ENCODE measurements at places on chromosomes 1 and 21.

DNA sequence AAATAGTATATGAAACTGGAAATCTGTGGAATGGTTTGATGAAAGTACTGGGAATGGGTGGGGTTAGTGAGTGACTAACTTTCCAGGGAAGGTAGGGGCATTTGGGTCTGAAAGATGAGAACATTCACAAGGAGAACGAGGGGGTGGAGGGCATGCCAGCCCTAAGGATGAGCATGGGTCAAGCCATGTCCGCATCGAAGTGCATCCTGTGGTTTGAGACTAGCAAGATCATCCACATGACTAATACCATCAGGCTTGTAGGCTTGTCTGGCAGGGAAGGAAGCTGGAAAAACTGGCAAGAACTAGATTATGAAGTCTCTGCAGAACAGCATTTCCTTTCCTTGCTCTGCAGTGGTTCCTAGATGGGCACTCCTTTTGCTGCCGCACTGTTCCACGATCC lies 70.4 kb upstream of the UBE2U start:
- DNase-seq: no peak

DNA sequence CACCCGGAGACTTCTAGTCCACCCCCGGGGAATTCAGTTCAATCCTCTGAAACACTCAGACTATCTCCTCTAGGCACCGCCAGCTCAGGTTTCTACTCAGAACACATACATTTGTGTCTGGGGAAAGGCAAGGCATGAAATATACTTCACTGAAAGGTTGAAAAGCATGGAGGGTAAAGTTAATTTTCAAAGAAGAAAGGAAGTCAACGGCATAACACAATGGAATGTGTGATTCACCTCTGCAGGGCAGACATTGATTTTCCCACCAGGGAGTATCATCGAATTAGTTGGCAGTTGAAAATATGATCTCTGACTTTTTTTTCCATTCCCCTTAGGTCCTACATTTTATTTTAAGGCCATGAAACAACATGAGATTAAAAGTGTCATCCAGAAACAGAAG lies 669.4 kb downstream of the SMYD3 start:
- no peak for DNase-seq

- no peak for DNase-seq
These were observed 17.1 kb downstream of the RC3H1 start for GRCh38 chr1:174005032-174005431.

DNA sequence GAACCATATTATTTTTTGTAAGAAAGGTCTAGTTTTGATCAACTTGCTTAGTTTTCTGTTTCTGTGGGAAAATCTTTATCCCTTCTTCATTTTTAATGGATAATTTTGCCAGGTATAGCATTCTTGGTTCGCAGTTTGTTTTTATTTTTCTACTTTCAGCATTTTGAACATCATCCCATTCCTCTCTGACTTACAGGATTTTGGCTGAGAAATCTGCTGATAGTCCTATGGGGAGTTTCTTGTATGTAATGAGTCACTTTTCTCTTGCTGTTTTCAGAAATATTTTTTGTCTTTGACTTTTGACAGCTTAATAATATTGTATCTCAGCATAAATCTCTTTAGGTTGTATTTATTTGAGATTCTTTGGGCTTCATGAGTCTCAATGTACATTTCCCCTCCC lies 389.1 kb downstream of the PBX1 start:
- no peak for DNase-seq

- no peak for DNase-seq
These were observed 87.4 kb upstream of the C1orf21 start for GRCh38 chr1:184299406-184299790.

GRCh38 chr1:14094611-14095400 lies 394.8 kb downstream of the PRDM2 start:
- no peak for DNase-seq

- no peak for DNase-seq
These were observed 147.3 kb downstream of the KAZN start for GRCh38 chr1:14745789-14746188.

- DNase-seq: no peak
These were observed 302.3 kb downstream of the BRINP3 start for GRCh38 chr1:190175320-190175719.

DNA sequence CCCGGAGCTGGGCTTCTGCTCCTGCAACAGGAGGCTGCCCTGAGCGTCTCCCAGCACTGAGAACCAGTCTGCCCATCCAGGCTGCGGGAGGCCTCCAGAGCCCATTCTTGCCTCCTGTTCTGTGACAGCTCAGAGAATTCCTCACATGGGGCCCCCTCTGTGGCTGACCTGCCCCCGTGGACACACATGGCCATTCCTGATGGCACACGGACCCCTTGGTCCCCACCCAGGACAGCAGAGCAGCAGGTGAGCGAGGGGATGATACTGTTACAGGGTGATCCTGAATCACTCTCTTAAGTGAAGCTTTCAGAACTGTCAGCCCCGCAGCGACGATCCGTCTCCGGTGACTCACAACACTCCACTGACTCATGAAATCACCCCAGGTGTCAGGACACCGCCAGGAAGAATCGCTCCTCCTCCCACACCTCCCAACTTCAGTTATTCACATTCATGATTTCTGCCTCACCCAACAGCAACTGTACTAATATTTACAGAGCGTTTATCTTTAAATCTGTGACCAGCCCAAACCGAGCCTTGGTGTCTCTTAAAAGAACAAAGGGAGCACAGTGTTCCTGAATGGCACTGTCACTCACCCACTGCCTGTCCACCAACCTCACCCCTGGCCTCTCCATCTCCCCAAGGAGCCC lies 22.5 kb downstream of the CHD5 start:
- no peak for DNase-seq

DNA sequence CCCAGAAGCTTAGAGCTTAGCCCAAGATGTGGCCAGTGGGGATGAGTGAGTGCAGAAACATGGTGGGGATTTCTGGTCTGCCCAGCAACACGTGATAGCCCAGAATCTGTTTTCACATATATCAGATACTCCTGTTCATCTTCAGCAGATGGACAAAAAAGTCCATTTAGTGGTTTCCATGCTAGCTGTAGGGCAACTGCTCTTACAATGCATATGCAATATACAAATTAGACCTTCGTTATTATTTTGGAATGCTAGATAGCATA lies 96.9 kb upstream of the SGIP1 start:
- DNase-seq: no peak

- DNase-seq: no peak
These were observed 19.0 kb upstream of the MPC2 start for GRCh38 chr1:167955915-167956314.

DNA sequence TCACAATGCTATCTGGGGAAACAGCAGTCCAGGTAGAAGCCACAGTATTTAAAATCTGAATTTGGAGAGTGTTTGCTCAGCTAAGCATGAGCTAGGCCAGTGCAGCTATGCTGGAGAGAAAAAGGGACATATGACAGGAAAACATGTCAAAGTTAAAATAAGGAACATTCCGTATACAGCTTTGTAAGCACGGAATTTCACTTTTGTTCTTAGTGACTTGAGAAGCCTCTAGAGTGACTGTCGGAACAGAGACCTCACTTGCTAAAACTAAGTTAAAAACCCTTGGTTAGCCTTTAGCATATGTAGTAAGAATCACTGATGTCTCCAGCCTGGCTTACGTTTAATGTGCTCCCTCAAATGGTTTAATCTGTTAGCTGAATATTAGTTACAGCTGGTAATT lies 661.7 kb downstream of the KCNT2 start:
- no peak for DNase-seq

DNA sequence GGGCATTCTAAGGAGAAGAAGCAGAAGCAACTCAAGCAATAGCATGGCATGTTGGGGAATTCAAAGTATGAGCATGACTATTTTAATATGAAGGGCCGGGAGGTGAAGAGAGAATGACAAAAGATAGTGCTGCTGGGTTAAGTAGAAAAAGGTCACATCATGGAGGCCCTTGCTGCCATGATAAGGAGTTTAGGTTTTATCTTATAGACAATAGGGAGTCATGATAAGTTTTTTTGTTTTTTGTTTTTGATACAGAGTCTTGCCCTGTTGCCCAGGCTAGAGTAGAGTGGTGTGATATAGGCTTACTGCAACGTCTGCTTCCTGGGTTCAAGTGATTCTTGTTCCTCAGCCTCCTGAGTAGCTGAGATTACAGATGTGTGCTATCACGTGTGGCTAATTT lies 3.1 kb downstream of the BNIPL start:
- DNase-seq: no peak

GRCh38 chr1:207754974-207755700 lies 3.3 kb downstream of the CD46 start:
- DNase-seq: no peak

- DNase-seq: no peak
These were observed 81.4 kb downstream of the CYYR1 start for GRCh38 chr21:26491663-26492062.

DNA sequence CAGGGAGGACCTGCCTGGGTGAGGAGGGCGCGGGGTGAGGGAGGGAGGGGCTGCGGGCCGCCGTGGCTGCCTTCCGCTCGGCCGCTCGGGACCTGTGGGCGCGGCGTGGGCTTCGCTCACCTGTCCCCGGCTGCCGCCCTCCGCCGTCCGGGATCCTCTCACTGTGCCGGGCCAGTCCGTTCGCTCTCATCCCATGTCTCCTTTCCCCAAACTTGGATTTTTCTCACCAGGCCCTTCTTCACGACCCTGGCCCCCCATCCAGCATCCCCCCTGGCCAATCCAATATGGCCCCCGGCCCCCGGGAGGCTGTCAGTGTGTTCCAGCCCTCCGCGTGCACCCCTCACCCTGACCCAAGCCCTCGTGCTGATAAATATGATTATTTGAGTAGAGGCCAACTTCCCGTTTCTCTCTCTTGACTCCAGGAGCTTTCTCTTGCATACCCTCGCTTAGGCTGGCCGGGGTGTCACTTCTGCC lies 362 bp downstream of the ZBTB48 start:
- DNase-seq: no peak

GRCh38 chr1:6796095-6796494 lies 10.8 kb downstream of the CAMTA1 start:
- no peak for DNase-seq

DNA sequence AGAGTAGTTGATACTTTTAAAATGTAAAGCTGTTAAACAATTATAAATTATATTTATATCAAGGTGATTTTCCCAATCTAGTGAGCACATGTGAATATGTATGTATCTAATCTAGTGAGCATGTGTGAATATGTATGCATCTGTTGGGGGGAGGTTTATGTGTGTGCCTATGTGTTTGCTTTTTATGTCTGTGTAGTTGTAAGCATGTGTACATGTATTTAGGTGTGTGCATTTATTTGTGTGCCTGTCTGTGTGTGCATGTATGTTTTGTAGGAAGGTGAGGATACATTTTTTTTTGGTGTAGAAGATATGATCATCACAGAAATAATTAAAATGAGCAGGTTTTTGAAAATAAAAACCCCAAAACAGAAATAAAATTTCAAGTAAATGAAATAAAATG lies 318.9 kb upstream of the CHRM3 start:
- DNase-seq: no peak

GRCh38 chr1:15948595-15949452 lies 27.1 kb downstream of the ZBTB17 start:
- peak; percentile 84 for DNase-seq

GRCh38 chr1:970242-970972 lies 4.1 kb downstream of the PLEKHN1 start:
- no peak for DNase-seq

GRCh38 chr1:111275079-111275478 lies 15.6 kb upstream of the CHIA start:
- DNase-seq: no peak

DNA sequence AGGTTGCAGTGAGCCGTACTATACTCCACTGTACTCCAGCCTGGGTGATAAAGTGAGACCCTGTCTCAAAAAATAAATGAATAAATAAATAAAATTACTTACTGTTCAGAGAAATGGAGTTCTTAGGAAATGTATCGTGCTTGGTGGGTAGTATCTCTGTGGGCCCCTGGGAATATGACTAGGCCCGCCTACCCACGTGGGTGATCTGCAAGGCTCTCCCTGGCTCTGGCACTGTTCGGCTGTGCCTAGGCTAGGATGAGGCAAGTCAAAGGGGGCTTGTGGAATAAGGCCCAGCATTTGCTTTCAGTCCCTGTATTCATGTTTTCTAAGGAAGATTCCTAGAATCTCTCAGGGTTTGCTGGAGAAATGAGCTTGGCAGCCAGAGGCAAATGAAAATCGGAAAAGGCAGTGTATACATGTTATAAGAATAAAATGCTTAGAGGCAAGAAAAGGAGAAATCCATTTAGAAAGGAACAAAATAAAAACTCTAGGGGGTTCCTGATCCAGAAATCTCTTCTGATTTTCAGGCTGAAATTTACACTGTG lies 4.5 kb upstream of the CSRP1 start:
- no peak for DNase-seq

- DNase-seq: no peak
These were observed 44.8 kb downstream of the DPYD start for GRCh38 chr1:97875996-97876395.

GRCh38 chr1:154883919-154884868 lies 14.1 kb upstream of the KCNN3 start:
- no peak for DNase-seq

DNA sequence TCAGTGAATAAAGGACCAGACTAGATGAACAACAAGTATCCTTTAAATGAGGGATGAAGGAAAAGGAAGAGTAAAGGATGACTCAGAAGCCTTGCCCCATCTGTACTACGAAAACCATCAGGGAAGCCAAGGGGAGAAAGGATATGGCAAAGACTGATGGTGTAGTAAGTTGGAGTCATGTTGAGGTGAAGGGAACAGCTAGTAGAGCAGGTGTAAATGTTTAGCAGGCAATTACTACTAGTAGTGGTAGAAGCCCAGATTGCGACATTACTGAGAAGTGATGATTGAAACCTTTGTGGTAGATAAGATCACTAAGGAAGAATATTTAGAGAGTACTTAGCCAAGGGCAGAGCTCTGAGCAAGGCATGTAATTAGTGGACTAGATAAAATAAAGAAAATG lies 84.0 kb downstream of the PHTF1 start:
- no peak for DNase-seq

- no peak for DNase-seq
These were observed 99.8 kb downstream of the KAZN start for GRCh38 chr1:14698314-14698713.

Data from omental fat pad (tissue), 4 donors.